SK-MEL-5 (cell line): ENCODE measurements at places on chromosomes 3 and 15. TPM values are rescaled to one million over a fixed set of nuclear protein-coding genes. Genes with fewer than 3 reads are reported as not detected.

The ACTR8 gene
- total RNA-seq, result 36.3 and 37.5 TPM in 2 replicates

The CLDN11 gene
- total RNA-seq, result not detected in 2 replicates

DNA sequence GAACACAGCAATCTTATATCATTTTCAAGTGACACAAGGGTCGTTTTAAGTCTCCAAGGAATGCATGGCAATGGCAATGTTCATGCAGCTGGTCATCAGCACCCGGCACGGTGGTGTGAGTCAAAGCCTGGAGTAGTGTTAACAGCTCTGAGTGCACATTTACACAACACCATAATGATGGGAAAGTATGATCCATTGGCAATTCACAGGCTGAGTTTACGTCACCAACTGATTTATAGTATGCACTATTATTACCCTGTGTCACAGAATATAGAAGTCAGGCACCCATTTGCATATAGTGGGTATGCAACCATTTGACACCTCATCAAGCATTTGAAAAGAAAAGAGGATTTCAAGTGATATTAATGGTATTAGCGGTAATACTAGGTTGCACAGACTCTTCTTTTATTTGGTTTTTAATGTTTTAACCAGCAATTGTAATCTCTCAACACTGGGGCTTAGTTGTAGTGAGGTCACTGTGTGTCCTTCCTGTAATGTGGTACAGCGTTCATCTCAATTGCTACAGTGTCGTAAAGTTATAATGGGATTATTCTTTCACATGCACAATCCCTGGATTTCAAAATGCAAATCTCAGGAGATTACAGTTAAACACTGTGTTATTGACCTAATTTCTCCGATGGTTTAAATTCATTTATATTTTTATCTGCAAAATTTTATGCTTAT, 113.8 kb downstream of the C3orf38 start:
- peak; percentile 17 for DNase-seq

GRCh38 chr3:120182613-120183511, 88.6 kb upstream of the GSK3B start:
- peak; percentile 53 for DNase-seq

DNA sequence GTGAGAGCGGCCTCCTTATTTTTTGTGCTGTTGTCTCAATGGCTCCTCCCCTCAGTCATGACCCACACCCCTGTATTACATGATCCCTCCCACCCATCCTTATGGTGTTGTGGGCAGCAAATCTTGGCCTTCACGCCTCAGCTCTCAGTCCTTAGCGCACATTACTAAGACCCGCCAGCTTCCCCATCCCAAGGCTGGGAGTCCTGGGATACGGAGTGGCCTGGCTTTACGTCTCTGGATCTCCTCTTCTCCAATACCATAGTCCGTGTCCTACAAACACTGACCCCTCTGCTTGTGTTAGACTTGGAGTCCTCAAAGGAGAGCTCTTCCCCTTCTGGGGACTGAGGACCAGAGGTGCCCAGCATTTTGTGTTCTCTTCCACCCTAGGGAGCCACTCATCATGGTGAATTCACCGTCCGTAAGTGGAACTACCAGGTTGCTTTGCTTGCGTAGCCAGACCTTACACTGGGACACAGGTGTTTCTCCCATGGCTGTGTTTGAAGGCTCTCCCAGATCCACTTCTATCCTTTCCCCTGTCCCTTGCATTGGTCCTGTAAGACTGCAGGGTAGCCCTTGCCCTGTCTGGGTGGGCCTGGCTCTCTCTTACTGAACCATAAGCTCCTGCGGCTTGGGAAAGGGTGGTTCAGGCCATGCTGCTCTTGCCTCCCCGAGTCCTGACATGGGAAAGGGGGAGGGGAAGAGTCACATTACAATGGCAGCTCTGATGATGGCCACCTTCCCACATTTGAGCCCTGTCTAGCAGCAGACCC, 13.6 kb downstream of the GRM2 start:
- no peak for DNase-seq

- DNase-seq, result no peak
Observed at GRCh38 chr15:86840996-86841395, 761.3 kb downstream of the AGBL1 start.

DNA sequence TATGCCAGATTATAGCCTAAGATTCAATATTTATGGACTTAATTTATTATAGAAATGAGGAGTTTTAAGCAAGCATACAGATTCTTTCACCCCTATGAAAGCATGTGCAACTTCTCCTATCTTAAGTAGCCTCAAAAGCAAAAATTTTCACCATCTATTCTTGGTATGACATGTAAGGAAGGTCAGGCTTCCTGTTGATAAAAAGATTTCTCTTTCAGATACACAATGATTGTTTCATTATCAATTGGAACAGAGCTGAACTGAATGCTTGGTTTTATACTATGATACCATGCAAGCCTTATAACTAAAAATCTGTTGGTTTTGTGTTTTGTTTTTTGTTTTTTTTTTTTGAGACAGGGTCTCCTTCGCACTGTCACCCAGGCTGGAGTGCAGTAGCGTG, 3.9 kb downstream of the GRK7 start:
- no peak for DNase-seq

- peak; percentile 52 for DNase-seq
Observed at GRCh38 chr15:26665957-26666791, 106.7 kb downstream of the GABRB3 start.
